Adipose tissue (tissue), 3 donors: ENCODE measurements at places on chromosomes 1 and 21. TPM values are rescaled to one million over a fixed set of nuclear protein-coding genes. Genes with fewer than 3 reads are reported as not detected.

The MAP1LC3C gene
- polyA plus RNA-seq: 19.1 TPM

The LIN28A gene
- not detected for polyA plus RNA-seq

The ARMH1 gene
- 0.56 TPM for polyA plus RNA-seq

The RHD gene
- not detected for polyA plus RNA-seq
